ENCODE measurements at places on chromosomes 4 and X. TPM values are rescaled to one million over a fixed set of nuclear protein-coding genes. Genes with fewer than 3 reads are reported as not detected.

The ARHGAP6 gene
- 0.14 TPM for total RNA-seq

The H2BW2 gene
- total RNA-seq: not detected

The CLDN2 gene
- not detected for total RNA-seq

The RRH gene
- total RNA-seq: not detected

The MXRA5 gene
- total RNA-seq: 0.85 TPM

The GNRHR gene
- total RNA-seq: not detected

The TACR3 gene
- not detected for total RNA-seq

The CFP gene
- 0.21 TPM for total RNA-seq

The SNCA gene
- total RNA-seq: 26.2 TPM

The SLC7A11 gene
- total RNA-seq: 7.6 TPM

The WNK3 gene
- total RNA-seq: 0.92 TPM

The RAB40A gene
- not detected for total RNA-seq

The TMEM154 gene
- total RNA-seq: 57.7 TPM

The CXorf49 gene
- total RNA-seq: not detected

The UNC5C gene
- not detected for total RNA-seq

The BGN gene
- not detected for total RNA-seq

The TLR3 gene
- 2.4 TPM for total RNA-seq

The SPANXB1 gene
- total RNA-seq: not detected

The ARAF gene
- 36.0 TPM for total RNA-seq

The LANCL3 gene
- 0.05 TPM for total RNA-seq

Measured in airway epithelial cell (primary cell).